ENCODE measurements at places on chromosomes 3 and 15.

- no peak for DNase-seq
Measured at GRCh38 chr3:131082246-131082645, 55.6 kb downstream of the NEK11 start.

GRCh38 chr15:60316961-60317360 lies 80.8 kb downstream of the ANXA2 start:
- no peak for DNase-seq

DNA sequence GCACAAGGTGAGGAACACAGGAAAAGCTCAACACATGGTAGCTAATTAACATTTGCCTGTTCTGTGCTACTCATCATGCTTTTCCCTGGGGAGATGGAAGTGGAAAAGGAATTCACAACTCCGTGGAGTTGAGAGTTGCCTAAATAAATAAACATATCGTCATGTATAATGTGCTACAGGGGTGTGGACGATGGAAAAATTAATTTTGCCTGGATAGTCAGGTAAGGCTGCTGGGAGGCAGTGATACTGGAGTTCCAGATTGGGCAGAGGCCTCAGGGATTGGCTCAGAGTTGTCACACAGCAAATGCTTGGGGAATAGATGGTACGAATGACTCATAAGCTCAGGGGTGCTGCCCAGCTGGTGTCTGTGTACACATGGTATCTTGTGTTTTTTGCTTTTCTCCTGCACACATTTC lies 3.1 kb upstream of the ABHD6 start:
- DNase-seq, result no peak

DNA sequence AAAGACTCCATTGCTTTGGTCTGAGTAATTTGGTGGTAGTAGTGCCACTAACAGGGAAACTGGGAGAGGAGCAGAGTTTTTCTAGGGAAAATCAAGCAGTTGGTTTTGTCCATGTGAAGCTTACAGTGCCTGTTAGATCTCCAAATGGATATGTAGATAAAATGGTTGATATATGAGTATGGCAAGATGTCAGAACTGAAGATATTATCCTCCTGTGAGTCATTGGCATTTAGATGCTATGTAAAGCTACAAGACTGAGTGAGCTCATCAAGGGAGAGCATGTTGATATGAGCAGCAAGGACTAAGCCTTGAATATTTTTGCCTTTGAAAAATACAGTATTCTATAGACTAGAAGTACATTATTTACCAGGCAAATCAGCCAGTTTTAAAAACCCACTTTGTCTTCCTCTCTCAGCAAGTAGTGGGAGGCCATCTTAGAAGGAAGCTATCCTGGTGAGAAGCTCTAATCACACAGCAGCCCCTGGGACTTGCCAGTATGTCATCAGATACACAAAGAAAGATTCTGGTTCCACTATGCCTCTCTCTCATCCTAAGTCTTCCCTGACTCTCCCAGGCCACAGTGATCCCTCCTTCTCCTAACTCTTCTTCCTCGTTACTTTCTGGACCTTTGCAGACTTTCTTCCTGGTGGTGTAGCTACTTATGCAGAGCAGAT lies 77.4 kb upstream of the ANKRD28 start:
- no peak for DNase-seq

- no peak for DNase-seq
Measured at GRCh38 chr15:55859681-55860080, 116.7 kb upstream of the PRTG start.
